Activated B cell treated with CpG ODN at 0.5 μM for 24 hours (primary cell): ENCODE measurements at places on chromosomes 2 and 18. TPM values are rescaled to one million over a fixed set of nuclear protein-coding genes. Genes with fewer than 3 reads are reported as not detected.

NRP2 gene
- total RNA-seq: 8.1 and 10.2 TPM in 2 replicates

HAAO gene
- 11.4 TPM in 2 replicates for total RNA-seq

VIL1 gene
- total RNA-seq: 0.07 TPM in 1 of 2 replicates, not detected in the other

AUP1 gene
- 167 and 177 TPM in 2 replicates for total RNA-seq

GKN1 gene
- total RNA-seq: not detected in 2 replicates

ATP6V1C2 gene
- 3.3 and 3.5 TPM in 2 replicates for total RNA-seq

RHBDD1 gene
- total RNA-seq: 71.1 and 90.2 TPM in 2 replicates

CKAP2L gene
- 1.2 TPM in 2 replicates for total RNA-seq

NEB gene
- total RNA-seq: 1.2 and 2.0 TPM in 2 replicates

CDK5R2 gene
- 0.07 TPM in 1 of 2 replicates, not detected in the other for total RNA-seq

C1QL2 gene
- not detected in 2 replicates for total RNA-seq

POTEC gene
- not detected in 2 replicates for total RNA-seq

SULT6B1 gene
- total RNA-seq: not detected in 2 replicates

RAB17 gene
- total RNA-seq: not detected in 2 replicates

RAB6C gene
- total RNA-seq: not detected in 2 replicates

SAG gene
- total RNA-seq: 0.04 TPM in 1 of 2 replicates, not detected in the other

AQP12A gene
- total RNA-seq: not detected in 2 replicates

ZSWIM2 gene
- total RNA-seq: not detected in 2 replicates

BMP10 gene
- total RNA-seq: not detected in 2 replicates

CTIF gene
- 9.3 and 9.7 TPM in 2 replicates for total RNA-seq

SERPINB12 gene
- total RNA-seq: not detected in 2 replicates

UGT1A5 gene
- not detected in 2 replicates for total RNA-seq

SH3YL1 gene
- 24.4 and 33.3 TPM in 2 replicates for total RNA-seq

SERPINB3 gene
- not detected in 2 replicates for total RNA-seq

SERPINB7 gene
- not detected in 2 replicates for total RNA-seq

GRB14 gene
- total RNA-seq: 0.71 TPM in 1 of 2 replicates, not detected in the other

TNFRSF11A gene
- total RNA-seq: 0.07 and 0.24 TPM in 2 replicates

POTEE gene
- total RNA-seq: 0.29 and 0.39 TPM in 2 replicates

SP100 gene
- 369 and 433 TPM in 2 replicates for total RNA-seq

VSNL1 gene
- total RNA-seq: not detected in 2 replicates

CD226 gene
- 6.7 and 8.3 TPM in 2 replicates for total RNA-seq

EN1 gene
- not detected in 2 replicates for total RNA-seq

SERPINB11 gene
- not detected in 2 replicates for total RNA-seq

LBX2 gene
- total RNA-seq: 0.69 and 1.2 TPM in 2 replicates

SMAD7 gene
- total RNA-seq: 6.8 and 6.9 TPM in 2 replicates

IL1F10 gene
- total RNA-seq: not detected in 2 replicates

SPC25 gene
- 0.18 and 0.95 TPM in 2 replicates for total RNA-seq

HOXD9 gene
- total RNA-seq: not detected in 2 replicates
